DMS79 (cell line): ENCODE measurements at places on chromosomes 7 and 10.

GRCh38 chr10:45578384-45578971 is 94.1 kb downstream of the ZFAND4 start:
- no peak for DNase-seq

GRCh38 chr10:132939957-132940790 is 2.2 kb downstream of the CFAP46 start:
- DNase-seq, result no peak

GRCh38 chr10:5779730-5780129 is 33.5 kb downstream of the GDI2 start:
- no peak for DNase-seq

DNA sequence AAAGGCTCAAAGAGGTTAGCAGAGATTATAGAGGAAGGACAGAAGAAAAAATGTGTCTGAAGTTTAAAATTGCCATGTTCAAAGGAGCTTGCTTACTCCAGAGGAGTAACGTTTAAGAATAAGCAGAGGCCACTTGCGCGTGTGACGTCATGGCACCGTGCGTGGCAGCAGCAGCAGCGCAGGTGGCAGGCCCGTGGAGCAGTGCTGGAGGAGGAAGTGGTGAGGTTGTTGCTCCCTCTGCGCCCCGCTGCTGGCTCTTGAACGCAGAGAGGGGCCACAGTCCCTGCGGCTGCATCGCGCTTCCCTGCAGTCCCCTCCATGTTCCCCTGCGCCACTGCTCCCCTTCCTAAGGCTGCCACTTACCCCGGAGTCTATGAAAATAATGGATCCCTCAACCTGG is 37.5 kb downstream of the GDI2 start:
- no peak for DNase-seq

- DNase-seq, result no peak
These were observed 190.4 kb downstream of the CTTNBP2 start for GRCh38 chr7:117682681-117683385.

GRCh38 chr7:88042157-88042556 is 108.1 kb downstream of the ADAM22 start:
- DNase-seq, result no peak

GRCh38 chr7:92612501-92612900 is 22.3 kb upstream of the FAM133B start:
- DNase-seq, result no peak

GRCh38 chr10:97974526-97975525 is 55.6 kb downstream of the CRTAC1 start:
- DNase-seq, result no peak

DNA sequence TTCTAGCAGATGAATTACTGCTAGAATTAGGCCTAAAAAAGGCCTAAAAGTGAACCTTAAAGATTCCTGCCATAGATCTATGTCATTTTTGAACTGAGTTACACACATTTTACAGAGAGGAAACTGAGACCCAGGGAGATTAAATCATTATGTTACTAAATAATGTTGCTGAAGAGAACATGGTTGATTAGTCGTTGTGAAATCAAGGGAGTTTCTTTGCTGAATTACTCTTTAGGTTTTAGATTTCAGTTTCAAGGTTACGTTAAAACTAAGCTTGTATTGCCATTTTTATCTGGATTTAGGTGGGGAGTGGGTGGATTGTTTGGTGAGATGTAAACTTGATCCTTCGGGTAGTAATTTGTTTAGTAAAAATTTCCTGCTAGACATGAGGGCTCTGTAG is 21.3 kb downstream of the CDK14 start:
- DNase-seq, result no peak

DNA sequence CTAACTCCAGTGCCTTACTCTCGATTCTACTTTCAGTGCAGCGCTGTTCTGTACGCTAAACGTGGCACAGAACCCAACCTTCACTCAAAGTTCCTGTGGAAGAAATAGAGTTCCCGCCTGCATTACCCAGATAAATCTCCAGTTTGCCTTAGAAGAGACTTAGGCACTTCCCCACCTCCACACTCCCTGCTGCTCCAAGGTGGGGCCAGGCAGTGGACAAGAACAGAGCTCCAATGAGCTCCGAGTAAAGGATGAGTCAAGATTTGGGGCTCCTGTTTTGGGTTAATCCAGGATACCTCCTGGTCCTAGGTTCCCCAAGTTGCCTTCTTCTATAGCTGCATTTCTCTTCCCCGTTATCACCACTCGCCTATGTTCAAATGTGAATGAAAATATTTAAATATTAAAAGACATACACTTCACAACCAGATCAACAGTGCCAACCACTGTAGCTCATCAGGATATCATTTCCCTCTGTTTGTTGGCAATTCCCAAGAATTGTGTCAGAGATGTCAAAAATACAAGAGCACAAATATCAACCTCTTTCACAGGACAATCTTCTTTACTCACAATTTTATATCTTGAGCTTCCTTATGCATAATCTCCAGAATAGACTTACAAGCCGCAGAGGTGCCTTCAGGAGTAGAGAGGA is 48.0 kb downstream of the MALSU1 start:
- no peak for DNase-seq

- no peak for DNase-seq
These were observed 14.7 kb upstream of the ADAM12 start for GRCh38 chr10:126402721-126403695.

- DNase-seq, result no peak
These were observed 99.8 kb downstream of the ICA1 start for GRCh38 chr7:8162181-8162580.

- peak; percentile 12 for DNase-seq
These were observed 425.1 kb upstream of the LRGUK start for GRCh38 chr7:133702078-133702477.
